ENCODE measurements at places on chromosomes 7 and 10. TPM values are rescaled to one million over a fixed set of nuclear protein-coding genes. Genes with fewer than 3 reads are reported as not detected.

- no peak for DNase-seq
Observed at GRCh38 chr7:67493366-67493765, 496.7 kb downstream of the TYW1 start.

GRCh38 chr7:69674701-69675182 lies 76.5 kb downstream of the AUTS2 start:
- DNase-seq, result no peak

Gene MNX1
- total RNA-seq, result not detected

Gene GDF10
- total RNA-seq, result 0.08 TPM

- no peak for DNase-seq
Observed at GRCh38 chr10:118409295-118409694, 67.2 kb upstream of the FAM204A start.

- DNase-seq, result no peak
Observed at GRCh38 chr10:94183666-94184264, 179.0 kb downstream of the NOC3L start.

Gene AUTS2
- total RNA-seq, result 26.1 TPM

- DNase-seq, result no peak
Observed at GRCh38 chr7:89334797-89335196, 539.3 kb upstream of the TEX47 start.

GRCh38 chr7:114901771-114902170 lies 20.1 kb upstream of the MDFIC start:
- no peak for DNase-seq

- DNase-seq, result no peak
Observed at GRCh38 chr7:81626008-81626407, 143.8 kb downstream of the HGF start.

GRCh38 chr10:46050941-46051623 lies 5.0 kb upstream of the MSMB start:
- no peak for DNase-seq

Gene ZNF365
- not detected for total RNA-seq
